ENCODE measurements at places on chromosomes 5 and 9. TPM values are rescaled to one million over a fixed set of nuclear protein-coding genes. Genes with fewer than 3 reads are reported as not detected.

Gene ARAP3
- total RNA-seq: 17.0 TPM

- no peak for DNase-seq
- no peaks in the 10 kb centered on the region for H3K27me3 ChIP-seq
These were observed 8.6 kb upstream of the OXCT1 start for GRCh38 chr5:41878643-41879478.

DNA sequence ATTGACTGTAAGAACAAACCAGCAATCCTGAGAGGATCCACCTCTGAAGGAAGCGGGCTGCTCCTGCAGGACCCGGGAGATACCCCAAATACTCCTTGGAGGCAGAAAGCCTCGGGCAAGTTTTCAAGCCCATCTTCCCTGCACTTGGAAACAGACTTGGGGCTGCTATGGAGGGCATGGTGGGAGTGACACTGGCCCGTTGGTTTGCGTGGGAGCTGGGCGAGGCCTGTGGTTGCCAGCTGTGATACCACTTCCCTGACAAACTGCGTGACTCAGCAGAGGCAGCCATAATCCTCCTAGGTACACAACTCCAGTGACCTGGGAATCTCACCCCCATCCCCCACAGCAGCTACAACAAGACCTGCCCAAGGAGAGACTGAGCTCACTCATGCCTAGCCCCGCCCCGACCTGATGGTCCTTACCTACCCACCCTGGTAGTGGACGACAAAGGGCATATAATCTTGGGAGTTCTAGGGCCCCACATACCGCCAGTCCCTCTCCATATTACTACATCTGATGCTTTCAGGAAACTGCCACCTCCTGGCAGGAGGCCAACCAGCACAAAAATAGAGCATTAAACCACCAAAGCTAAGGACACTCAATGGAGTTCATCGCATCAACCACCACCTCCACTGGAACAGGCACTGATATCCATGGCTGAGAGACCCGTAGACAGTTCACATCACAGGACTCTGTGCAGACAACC is 38.1 kb upstream of the VLDLR start:
- DNase-seq: no peak
- no peaks in the 10 kb centered on the region for H3K36me3 ChIP-seq
- H3K27me3 ChIP-seq: no peaks in the 10 kb centered on the region
- no peak overlapping the region for H3K4me3 ChIP-seq

DNA sequence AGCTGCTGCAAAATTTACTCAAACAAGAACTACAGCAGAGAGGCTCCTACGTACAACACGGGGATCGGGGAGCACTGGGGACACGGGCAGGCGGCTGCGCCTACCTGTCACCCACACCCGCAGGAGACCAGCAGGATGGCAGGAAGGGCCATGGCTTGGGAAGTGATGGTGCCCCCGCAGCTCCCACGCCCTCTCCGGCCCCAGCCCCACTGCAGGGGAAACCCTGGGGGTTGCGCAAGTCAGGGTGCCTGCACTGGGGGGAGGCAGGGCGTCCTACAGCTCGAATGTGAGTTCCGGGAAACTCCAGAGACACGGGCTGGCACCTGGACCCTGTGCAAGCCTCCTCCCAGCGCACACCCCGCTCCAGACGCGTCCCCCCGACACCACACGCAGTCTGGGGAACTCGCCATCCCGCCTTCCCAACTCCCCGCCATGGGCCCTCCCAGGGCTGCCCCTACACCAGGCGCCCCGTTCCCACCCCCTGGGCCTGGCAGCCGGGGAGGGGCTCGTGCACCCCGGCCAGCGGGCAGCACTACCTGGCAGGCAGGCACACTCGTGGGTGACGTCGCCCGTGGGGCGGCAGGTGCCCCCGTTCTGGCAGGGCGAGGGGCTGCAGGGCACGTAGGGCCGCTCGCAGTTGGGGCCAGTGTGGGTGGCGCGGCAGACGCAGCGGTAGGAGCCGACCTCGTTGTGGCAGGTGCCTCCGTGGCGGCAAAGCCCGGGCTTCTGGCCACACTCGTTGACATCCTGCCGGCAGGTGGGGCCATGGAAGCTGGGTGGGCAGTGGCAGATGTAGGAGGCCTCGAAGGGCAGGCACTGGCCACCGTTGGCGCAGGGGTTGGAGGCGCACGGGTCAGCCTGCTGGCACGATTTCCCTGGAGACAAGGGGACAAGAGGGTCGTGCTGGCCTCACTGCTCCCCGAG is 23.3 kb downstream of the NOTCH1 start:
- no peaks in the 10 kb centered on the region for H3K27me3 ChIP-seq
- H3K4me1 ChIP-seq: peaks cover 18% of the 10 kb centered on the region
- H3K4me3 ChIP-seq: no peak overlapping the region
- H3K36me3 ChIP-seq: no peaks in the 10 kb centered on the region

Data from neural progenitor cell (in vitro differentiated cells).